NCI-H460 (cell line): ENCODE measurements at places on chromosomes 16 and 17.

- DNase-seq = no peak
These were observed 81.4 kb upstream of the ELAC2 start for GRCh38 chr17:13099089-13099735.

DNA sequence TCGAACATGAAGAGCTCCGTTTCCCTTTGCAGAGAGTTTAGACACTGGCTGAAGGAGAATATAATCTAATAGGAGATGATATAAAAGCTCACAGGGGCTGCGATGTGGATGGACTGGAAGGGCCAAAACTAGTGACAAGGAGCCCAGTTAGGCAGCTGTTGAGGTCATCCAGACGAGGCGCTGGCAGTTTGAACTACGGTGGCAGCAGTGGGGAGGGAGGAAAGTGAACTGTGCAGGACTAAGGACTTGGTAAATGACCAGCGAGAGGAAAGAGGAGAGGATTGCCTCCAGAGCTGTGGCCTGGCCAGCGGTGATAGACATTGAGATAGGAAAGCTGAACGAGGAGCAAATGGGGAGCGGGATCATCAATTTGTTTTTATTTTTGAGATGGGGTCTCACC lies 14.6 kb upstream of the YWHAE start:
- no peak for DNase-seq

DNA sequence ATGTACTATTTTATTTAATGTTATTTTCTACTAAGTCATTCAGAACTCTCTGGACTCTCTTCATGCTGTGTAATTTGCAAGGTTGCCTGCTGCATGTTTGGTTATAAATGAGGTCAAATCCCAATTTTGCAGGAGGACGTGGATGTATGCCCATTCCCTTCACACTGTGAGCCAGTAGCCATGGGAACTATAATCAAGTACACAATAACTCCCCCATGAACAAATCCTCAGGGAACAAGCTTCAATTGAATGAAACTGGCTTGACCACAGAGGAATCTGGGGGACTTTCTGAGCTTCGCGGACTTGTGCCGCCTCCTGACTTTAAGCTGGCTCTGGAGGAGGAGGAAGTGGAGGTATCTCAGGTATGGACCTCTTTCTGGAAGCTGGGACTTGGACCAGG lies 14.6 kb upstream of the KCTD13 start:
- DNase-seq = no peak

GRCh38 chr17:72126575-72127486 lies 6.0 kb downstream of the SOX9 start:
- DNase-seq = no peak

DNA sequence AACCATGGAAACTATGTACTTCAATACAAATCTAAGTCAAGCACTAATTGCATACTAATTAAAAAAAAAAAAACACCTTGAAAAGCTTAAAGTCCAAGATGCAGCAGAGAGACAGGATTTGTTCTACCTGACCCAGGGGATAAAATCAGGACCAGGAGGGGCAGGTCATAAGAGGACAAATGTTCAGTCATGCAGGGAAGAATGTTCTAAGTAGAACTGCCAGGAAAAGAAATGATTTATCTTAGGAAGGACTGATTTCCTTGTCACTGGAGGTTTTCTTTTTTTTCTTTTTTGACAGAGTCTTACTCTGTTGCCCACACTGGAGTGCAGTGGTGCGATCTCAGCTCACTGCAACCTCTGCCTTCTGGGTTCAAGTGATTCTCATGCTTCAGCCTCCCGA lies 9.1 kb upstream of the GHDC start:
- no peak for DNase-seq

DNA sequence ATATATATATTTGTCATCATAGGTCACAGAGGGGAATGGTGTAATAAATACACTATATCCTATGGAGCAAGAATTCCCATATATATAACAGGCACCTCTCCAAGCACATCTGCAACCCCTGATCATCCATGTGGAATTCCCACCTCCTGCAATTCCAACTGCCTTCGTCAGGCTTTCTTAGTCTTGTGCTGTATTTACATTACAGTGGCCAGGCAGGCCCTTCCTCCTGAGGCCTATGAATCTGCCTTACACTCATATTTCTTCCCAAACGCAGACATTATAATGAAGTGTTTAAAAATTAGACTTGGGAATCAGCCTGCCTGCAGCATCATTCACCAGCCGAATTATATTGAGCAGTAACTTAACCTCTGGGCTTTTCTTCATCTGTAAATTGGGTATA lies 19.3 kb upstream of the DNAH9 start:
- no peak for DNase-seq

DNA sequence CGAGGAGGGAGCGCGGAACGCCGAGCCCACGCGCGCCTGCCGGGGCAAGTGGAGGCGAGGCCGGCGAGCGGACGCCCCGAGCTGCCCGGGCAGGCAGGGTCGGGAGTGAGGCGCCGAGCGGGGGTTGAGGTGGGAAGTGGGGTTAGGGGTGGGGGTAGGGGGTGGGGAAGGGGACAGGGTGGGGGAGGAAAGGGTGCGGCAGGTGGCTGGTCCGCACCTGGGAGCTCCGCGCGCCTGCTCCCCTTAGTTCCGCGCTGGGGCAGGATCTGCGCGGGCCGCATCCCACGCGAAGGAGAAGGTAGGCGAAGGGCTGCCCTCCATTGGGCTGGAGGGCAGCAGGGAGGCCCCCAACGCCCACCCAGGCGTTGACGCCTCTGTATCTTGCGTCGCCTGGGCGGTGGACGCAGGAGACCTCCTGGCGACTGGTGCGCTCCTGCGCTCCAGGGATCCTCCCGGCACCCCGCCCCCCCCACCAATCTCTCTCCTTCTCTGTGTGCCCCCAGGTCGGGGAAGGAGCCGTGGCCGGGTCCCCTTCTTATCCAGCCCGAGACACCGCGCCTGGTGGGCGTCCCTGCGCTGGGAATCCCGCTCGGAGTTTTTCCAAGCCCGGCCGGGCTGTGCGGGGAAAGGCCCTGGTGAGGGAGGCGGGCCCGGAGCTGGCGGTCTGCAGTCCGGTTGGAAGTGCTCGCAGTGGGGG lies 51.3 kb upstream of the AMZ2 start:
- no peak for DNase-seq

DNA sequence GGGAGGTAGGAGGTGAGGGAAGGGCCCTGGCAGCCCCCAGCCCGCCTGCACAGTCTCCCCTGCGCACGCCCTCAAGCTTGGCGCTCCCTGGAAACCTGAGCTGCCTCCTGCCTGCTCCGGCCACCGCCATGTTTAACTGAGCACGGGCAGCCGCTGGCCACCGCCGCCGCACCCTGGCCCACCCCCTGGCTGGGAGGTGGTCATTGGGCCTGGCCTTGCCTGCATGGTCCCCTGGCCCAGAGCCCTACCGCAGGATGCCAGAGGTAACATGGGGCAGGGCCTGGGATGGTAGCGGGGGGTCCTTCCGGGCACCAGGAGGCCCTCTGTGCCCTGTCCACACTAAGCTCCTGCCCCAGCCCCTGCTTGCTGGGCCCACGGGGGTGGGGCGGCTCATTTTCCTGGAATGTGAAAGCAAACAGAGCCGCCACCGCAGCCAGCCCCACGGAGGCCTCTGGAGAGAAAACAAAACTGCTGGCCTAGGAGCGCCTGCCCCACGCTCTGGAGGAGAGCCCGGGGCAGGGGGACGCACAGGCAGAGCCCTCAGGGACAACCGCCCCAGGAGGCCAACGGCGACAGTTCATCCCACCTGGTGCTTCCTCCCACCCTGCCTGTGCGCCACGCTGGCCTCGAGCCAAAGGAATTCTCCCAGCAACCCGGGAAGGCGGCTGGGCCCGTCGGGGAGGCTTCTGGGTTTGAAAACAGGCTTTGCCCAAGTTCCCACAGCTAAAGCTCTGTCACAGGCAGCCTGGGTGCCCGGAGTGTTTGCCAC lies 8.9 kb downstream of the NHERF2 start:
- no peak for DNase-seq

GRCh38 chr16:66434619-66435430 lies 7.7 kb downstream of the BEAN1 start:
- DNase-seq = no peak

DNA sequence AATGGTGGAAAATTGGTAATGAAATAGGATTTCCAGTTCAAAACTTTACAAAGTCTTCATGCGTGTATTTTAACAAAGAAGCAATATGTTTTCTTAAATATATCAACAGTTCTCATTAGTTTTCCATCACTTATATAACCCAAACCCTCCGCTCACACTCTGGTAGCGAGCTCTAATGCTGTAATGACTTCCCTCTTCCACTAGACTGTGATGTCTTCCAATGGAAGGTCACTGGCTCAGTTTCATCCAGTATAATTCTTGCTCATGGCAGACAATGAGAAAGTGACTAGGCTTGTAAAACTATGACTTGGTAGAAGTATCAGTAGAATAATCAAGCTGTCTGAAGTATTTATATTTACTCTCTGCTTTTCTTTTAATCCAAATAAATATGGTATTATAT lies 32.8 kb downstream of the NETO2 start:
- DNase-seq = no peak

- DNase-seq = no peak
These were observed 6.7 kb upstream of the TOB1 start for GRCh38 chr17:50872710-50873424.

DNA sequence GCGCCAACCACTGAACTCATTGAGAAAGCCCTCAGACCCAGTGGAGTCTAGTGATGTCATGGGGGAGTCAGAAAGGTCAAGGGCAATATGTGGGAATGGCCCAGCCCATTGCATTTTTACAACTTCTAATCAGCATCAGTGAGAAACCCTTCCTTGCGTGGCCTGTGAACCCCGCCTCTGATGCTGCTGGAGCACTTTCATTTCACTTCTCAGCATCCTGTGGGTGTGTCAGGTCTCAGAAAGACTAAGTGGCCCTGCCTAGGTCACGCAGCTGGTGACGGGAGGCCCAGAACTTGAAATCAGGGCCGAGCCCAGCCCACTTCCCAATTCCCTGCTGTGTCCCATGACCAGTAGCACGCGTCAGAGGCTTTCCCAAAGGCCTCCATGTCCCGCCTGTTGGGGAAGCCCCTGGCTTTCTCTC lies 6.1 kb downstream of the DNAI2 start:
- no peak for DNase-seq

DNA sequence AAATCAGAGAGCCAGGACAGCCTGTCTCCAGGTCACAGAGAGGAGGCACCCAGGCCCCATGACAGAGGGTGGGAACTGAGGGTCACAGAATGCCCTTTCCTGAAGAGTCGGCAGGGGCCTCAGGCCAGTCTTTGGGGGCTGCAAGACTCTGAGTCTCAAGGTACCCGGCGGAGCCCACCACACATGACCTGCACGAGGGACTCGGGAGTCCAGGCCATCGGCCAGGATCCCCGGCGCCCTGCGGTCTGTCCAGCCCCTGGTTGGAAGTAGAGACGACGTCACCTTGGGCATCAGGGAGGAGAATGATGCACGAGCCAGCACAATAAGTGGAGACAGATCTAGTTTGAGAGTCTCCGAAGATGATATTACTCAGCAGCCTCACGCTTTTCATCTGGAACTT lies 234.7 kb upstream of the SDK2 start:
- no peak for DNase-seq
